ENCODE measurements at places on chromosomes 6 and 20.

- DNase-seq = no peak
These were observed 17.5 kb upstream of the SAMD3 start for GRCh38 chr6:130240232-130240631.

- no peak for DNase-seq
These were observed 211.2 kb downstream of the C6orf118 start for GRCh38 chr6:165098165-165098564.

GRCh38 chr6:593139-593906, 63.6 kb downstream of the HUS1B start:
- DNase-seq = peak; percentile 55

DNA sequence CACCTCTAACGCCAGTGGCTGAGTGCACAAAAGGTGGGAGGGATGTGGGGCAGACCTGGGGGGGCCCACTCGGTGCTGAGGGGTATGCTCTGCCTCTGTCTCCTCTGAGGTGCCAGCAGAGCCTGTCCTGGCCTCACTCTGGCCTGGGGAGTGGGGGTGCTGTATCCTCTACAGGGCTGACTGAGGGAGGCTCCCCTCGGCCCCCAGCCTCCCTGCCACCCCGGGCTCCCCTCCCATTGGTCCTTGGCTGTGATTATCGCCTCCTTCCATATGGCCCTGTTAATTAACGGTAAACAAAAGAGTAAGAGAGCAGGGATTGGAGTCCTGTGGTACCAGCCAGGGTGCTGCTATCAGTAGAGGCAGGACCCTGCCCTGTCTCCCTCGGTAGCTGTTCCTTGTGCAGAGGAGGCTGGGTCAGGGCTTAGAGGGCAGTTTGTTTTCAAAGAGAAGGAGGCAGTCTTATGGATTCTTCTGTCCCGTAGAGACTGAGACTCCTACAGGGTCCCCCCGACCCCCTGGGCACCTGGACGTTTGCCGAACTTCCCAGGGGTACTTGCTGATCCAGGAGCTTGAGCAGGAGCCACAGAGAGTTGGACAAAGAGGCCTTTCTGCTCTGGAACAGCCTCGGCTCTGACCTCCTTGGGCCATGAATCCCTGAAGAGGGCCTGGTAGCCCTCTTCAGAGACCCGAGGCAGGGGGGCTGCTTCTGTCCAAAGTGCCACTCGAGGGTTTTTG, 1.8 kb downstream of the MYT1 start:
- no peak for DNase-seq

GRCh38 chr6:137709424-137710236, 157.4 kb upstream of the TNFAIP3 start:
- no peak for DNase-seq

- DNase-seq = peak; percentile 75
These were observed at the start of gene SNAI1 for GRCh38 chr20:49982346-49983122. TSS of gene SNAI1 (plus strand) at chr20:49982980. CDS start at chr20:49983060, 80 bp downstream.

DNA sequence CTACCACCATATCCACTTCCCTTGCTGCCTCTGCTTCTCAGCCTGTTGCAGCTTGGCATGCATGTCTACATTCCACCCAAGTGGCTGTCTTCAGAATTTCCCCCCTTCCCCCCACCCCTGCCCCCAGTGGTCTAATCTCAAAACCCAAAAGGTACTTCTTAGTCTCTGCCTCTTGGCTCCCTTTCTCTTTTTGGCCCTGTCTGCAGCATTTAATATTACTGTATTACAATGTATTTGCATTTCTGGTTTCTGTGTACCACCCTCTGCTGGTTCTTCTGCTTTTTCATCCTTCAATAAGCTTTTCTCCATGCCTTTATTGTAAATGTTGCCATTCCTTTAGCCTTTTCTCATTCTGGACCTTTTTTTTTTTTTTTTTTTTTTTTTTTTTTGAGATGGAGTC, 43.0 kb downstream of the RPRD1B start:
- DNase-seq = no peak

DNA sequence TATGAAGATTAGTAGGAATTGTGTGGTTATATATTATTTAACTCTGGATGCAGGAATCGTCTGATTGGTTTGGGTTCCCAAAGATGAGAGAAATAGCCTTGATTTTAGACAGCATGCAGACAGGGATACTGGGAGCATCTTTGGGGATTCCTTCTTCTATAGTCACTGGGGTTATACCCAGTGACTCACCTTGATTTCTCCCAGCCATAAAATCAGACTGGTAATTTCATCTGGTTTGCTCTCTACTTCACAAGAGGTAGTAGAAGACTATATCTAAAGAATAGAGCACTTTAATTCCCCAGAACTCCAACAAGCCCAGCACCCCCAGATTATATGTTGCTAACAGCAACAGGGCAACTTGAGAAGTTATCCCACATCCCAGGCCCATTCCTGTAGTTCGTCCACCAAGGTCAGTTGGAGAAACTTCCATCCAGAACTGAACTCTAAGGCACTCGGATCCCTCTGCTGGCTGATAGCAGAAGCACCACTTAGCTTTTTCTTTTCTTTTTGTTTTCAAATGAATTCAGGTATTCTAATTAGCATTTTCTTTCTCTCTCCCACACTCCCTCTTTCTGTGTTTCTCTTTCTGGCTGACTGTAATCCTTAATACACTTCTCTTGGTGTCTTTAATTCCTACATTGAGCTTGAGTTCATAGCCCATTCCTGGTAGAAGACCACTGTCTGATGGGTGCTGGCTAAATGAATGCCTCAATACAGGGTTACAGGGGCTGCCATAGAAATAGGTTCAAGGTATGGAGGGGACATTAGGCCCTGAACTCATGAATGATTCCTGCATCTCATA, 20.4 kb upstream of the EFHC1 start:
- DNase-seq = peak; percentile 65

DNA sequence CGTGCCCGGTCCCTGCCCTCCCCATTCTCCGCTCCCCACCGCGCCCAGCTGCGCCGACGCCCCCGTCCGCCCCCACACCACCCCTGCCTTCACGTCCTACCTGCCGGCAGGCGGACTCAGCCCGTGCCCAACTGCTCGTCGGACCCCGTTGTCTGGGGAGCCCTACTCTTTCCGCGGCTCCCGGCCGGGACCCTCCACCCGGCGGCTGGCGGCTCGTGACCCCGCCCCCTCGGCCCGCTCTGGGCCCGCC, at the start of gene SERAC1:
TSS of gene SERAC1 (minus strand) at position 223 of the 250 bp plus-strand sequence. CDS start 9,899 bp downstream, outside the sequence.
- DNase-seq = no peak
